ENCODE measurements at places on chromosomes 3 and 15. TPM values are rescaled to one million over a fixed set of nuclear protein-coding genes. Genes with fewer than 3 reads are reported as not detected.

The CACNA2D3 gene
- 0.36 TPM for total RNA-seq

The TMCO5A gene
- total RNA-seq, result not detected

DNA sequence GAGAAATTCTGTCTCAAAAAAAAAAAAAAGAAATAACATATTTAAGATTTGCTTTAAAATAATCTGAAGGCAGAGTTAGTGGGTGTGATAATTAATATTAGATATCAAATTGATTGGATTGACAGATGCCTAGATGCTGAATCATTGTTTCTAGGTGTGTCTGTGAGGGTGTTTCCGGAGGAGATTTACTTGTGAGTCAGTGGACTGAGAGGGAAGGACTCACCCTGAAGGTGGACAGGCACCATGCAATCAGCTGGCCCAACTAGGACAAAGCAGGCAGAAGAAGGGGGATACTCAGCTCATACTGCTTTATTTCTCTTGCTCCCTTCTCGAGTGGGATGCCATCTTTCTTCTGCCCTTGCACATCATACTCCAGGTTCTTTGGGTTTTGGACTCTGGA is 16.7 kb upstream of the RPL24 start:
- no peaks in the 10 kb centered on the region for H3K36me3 ChIP-seq
- peaks cover 2% of the 10 kb centered on the region for H3K27me3 ChIP-seq
- no peak overlapping the region for H3K27ac ChIP-seq
- no peak for DNase-seq

- no peak overlapping the region for H3K27ac ChIP-seq
- H3K4me3 ChIP-seq, result no peak overlapping the region
- no peak for DNase-seq
- H3K27me3 ChIP-seq, result peaks cover 2% of the 10 kb centered on the region
These were observed 57.6 kb downstream of the BHLHE40 start for GRCh38 chr3:5036858-5037257.

GRCh38 chr15:65917407-65917756 is 48.1 kb downstream of the RAB11A start:
- no peak overlapping the region for H3K27ac ChIP-seq
- no peak for DNase-seq
- H3K4me3 ChIP-seq, result no peak overlapping the region
- H3K27me3 ChIP-seq, result no peaks in the 10 kb centered on the region
- peaks cover 5% of the 10 kb centered on the region for H3K4me1 ChIP-seq

DNA sequence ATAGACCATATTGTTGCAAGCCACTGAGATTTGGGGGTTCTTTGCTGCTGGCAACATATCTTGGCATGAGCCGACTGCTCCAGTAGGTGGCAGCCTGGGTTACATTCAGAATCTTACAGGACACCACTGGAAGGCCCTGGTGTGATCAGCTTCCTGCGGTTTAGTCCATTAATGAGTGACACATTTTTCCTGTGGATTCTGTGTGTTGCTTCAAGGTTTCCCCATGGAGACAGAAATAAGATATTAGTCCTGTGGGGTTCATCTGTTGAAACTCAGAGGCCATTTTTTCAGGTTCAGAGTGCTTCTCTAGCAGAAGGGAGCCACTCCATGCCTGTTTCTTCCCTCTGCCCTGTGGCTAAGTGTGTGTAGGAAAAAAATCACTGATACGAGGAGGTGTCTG is 116.2 kb downstream of the MFSD1 start:
- no peak overlapping the region for H3K4me3 ChIP-seq
- H3K27me3 ChIP-seq, result no peaks in the 10 kb centered on the region
- H3K4me1 ChIP-seq, result no peaks in the 10 kb centered on the region
- DNase-seq, result peak; percentile 29
- no peaks in the 10 kb centered on the region for H3K36me3 ChIP-seq
